ENCODE measurements at places on chromosomes 6 and 20.

- no peak for DNase-seq
Measured at GRCh38 chr6:22972771-22973170, 403.4 kb downstream of the HDGFL1 start.

DNA sequence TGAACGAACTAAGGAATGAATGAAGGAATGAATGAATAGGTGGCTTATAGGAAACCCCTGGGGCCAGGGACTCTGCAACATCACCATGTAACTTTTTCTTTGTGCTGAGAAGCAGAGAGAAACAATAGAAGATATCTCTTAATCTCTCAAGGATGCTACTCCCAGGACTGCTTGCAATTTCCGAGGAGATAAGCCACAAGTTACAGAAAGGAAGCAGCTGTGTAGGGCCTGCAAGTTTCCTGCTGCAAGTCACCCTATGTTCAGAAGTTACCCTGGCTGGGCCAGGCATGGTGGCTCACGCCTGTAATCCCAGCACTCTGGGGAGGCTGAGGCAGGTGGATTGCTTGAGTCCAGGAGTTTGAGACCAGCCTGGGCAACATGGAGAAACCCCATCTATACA lies 7.3 kb upstream of the MAVS start:
- no peak for DNase-seq

GRCh38 chr6:48169635-48170034 lies 58.6 kb upstream of the PTCHD4 start:
- DNase-seq: no peak

GRCh38 chr20:53712212-53712977 lies 118.8 kb upstream of the ZNF217 start:
- DNase-seq: no peak

DNA sequence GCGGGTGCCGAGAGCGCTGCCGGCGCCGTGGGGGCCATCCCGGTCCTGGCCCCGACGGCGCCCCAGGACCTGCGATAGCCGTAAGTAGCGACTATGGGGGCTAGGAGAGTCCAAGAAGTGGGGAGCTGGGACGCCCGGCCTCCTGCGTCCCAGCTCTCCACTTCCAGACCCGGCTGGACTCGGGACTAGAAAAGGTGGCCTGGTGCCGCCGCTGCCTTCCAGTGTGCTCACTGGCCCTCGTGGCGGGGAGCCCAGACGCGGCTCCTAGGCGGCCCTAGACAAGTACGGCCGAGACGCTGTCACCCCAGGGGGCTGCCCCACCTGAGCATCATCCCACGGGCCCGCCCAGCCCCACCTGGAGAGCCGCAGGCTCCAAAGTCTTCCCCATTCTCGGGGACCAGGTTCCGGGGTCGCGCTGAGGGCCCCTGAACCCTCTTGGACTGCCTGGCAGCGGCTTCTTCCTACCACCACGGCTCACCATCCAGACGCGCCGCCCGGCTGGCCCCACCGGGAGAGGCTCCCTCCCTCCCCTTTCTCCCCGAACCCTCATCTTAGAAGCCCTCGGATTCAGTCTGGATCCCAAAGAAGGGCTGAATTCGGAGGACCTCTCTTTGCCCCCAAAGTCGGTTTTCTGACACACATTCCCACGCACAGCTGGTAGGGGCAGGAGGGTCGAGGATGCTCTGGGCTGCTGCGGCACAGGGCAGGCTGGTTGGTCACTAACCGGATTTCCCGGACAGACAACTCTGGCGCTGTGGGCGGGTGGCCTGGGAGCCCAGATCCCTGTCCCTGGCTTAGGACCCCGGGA lies 870 bp upstream of the MDFI start:
- no peak for DNase-seq

- DNase-seq: peak; percentile 44
Measured at GRCh38 chr6:43575105-43575771, 600 bp downstream of the XPO5 start.

GRCh38 chr6:11769811-11770545 lies 8.6 kb downstream of the ADTRP start:
- DNase-seq: no peak

DNA sequence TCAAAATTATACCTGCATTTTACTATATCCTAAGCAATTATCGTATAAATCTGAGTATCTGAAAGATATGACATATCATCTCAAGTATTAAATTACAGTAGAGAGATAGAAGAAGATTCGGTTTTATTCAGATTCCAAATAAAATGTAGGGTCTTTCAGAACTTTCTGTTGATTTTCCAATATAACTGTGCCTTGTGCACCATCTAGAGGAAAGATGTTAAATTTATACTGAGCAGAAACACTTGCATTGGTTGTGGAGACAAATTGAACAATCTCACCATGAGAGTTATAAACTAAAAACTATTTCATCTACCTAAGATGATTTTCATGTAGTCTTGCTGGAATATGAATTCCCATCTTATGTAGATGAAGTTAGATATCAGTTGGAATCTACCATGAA lies 26.8 kb upstream of the HSF2 start:
- no peak for DNase-seq

DNA sequence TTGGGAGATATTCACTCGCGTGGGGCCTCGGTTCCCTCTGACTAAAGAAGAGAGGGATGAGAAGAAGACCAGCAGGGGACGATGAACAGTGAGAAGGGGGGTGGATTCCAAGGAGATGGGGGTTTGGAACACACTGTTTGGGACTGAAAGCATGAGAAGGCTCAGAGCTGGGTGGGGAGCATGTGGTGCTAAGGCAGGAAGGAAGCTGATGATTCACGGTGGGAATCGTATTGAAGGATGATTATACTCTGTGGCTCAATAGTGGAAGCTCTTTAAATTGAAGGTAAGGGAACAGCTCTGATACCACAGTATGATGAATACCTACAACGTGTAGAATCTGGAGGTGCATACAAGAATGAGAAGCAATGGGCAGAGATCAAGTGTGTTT lies 117.5 kb upstream of the KCNK16 start:
- DNase-seq: no peak

DNA sequence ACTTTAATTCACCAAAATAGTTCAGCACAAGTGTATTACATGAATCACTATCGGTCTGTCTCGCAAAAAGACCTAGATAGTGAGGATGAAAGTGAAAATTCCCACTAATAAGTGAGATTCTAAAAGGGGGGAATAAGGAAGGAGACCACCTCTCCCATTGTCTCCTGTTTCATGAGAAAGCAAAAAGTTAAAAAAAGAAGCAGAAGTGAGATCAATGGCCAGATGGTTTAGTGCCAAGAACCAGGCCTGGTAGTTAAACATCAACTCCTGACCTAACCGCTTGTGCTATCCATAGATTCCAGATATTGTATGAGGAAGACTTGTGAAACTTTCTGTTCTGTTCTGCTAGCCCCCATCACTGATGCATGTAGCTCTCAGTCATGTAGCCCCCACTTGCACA lies 293.0 kb downstream of the RNGTT start:
- no peak for DNase-seq

- DNase-seq: no peak
Measured at GRCh38 chr20:11529047-11529446, 388.6 kb upstream of the BTBD3 start.

DNA sequence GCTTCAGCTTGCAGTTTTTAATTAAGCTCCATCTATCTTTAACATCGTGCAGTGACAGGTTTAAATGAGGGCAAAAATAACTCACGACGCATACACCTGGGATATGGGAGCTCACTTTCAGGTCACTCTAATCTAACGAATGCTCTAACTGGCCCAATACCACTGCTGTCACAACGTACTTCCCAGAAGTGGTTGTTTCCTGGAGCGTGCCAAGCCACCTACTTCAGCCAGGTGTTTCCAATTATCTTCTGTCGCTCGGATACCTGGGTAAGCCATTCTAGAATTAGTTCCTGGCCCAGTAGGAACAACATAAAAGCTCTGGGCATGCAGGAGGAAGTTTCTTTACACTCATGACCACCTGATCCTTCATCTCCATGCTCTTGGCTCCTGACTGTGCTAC lies 147.4 kb downstream of the FOXC1 start:
- no peak for DNase-seq

GRCh38 chr20:20609522-20609921 lies 102.9 kb downstream of the RALGAPA2 start:
- DNase-seq: no peak

GRCh38 chr6:32271429-32271828 lies 47.6 kb upstream of the NOTCH4 start:
- no peak for DNase-seq

GRCh38 chr6:104418125-104418524 lies 441.6 kb downstream of the HACE1 start:
- peak; percentile 1 for DNase-seq

GRCh38 chr20:57675773-57676172 lies 34.0 kb downstream of the PMEPA1 start:
- DNase-seq: no peak

- peak; percentile 60 for DNase-seq
Measured at GRCh38 chr6:128124713-128125112, 223.9 kb upstream of the THEMIS start.

DNA sequence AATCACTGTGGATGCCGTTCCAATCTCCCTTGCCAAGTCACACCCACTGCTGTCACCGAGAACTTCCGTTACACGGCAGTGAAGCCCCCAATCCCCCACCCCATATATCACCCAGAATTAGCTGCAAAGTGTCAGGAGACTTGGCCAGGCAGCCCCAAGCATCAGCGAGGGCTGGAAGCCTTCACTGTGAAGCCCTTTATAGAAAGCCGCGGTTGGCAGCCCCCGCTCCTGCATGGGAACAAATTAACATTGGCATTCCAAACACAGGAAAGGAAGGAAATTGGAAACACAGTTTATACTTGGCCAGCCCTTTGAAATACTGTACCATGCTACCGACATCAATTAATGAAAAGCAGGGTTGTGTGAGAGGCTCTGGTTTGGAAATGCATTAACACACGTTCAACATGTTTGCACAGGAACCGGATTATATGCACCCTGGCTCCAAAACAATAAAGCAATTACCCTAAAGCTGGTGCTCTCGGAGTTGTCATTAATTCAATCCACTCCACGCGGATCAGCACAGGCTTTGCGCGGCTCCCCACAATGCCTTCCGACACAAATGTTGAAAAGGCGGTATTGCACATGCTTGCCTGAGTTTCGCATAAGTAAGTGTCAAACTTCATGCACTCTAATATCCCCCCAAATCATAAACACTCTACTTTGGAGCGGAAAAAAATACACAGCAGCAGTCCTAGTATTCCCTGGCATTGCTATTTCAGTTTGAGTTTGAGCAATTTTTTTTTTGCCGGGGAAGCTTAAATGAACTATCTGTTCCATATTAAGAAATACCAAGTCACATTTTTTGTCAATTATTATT lies 7.1 kb downstream of the BMP7 start:
- no peak for DNase-seq

DNA sequence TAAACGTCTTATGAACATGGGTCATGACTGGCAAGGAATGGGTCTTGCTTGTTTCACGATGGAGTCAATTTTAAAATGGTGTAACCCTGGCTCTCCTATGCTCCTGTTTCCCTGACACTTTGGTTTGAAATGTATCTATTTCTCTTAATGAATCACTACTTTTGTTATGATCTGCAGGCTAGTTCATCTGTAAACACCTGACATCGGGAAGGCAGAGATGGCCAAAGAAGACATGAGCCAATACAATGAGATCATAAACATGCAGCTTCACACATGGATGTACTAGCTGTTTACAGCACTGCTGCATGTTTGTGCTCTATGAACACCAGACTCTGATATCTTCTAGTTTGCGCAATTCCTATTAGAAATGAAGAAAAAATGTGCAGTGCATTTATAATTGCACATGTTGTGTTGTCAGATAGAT lies 11.0 kb upstream of the RAD21L1 start:
- no peak for DNase-seq

- no peak for DNase-seq
Measured at GRCh38 chr6:77337392-77337791, 125.9 kb downstream of the HTR1B start.

GRCh38 chr6:159044899-159045727 lies at the start of gene TAGAP:
Gene TAGAP, minus strand, starts transcription at chr6:159044991. Its CDS starts 845 bp downstream, at chr6:159044146.
- peak; percentile 38 for DNase-seq

- no peak for DNase-seq
Measured at GRCh38 chr6:108807928-108808327, 40.3 kb upstream of the ARMC2 start.

GRCh38 chr20:9088556-9088955 lies 19.7 kb downstream of the PLCB4 start:
- no peak for DNase-seq

- DNase-seq: peak; percentile 76
Measured at GRCh38 chr6:26187981-26188635, 100.9 kb downstream of the HFE start.

DNA sequence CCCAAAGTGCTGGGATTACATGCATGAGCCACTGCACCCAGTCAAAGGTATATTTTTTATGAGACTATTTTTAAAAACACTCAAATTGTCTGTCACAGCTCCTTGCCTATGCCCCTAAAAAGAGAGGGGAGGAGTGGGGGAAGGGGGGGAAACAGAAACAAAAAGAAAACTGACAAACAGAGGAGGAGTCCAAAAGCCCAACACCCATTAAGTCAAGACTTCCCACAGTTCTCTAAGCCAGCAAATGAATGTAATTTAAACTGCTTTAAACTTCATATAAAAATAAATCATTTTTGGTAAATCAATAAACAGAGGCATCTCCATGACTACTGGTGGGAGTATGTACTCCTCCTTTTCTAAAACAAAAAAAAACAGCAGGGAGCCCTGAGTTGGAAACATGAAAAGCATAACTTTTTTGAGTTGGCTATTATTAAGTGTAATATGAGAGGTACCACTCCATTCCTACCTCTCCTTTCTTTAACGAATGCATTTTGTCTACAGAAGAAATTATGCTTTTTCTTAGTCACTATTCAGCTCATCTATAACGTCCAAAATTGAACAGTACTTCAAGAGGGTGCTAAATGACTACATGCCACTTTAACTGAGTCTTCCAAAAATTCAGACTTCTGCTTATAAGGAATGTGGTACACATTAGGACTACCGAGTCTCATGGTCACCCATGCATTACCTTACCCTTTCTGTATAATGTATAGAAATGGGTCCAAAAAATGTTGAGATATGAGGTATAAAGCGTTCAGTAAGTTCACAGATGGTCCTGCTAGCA lies 119.0 kb upstream of the PRSS16 start:
- no peak for DNase-seq

GRCh38 chr20:63442100-63442493 lies 30.4 kb downstream of the KCNQ2 start:
- peak; percentile 26 for DNase-seq

- peak; percentile 95 for DNase-seq
Measured at GRCh38 chr6:32255199-32256153, 31.6 kb upstream of the NOTCH4 start.

GRCh38 chr6:26485112-26485780 lies 14.9 kb upstream of the BTN1A1 start:
- no peak for DNase-seq

DNA sequence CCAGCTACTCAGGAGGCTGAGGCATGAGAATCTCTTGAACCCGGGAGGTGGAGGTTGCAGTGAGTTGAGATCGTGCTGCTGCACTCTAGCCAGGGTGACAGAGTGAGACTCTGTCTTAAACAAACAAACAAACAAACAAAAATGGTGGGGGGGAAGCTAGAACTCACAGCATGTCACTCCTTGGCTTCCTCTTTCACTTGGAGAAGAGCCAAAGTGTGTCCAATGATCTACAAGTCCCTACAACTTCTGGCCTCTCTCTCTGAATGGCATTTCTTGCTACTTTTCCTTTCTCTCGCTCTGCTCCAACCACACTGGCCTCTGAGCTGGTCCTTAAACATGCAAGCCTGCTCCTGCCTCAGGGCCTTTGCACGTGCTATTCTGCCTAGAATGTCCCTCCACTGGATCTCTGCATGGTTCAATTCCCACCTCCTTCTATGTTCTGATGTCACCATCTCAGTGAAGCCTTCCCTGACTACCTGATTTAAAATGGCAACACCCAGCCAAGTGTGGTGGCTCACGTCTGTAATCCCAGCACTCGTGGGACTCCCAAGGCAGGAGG lies 8.1 kb downstream of the TLDC2 start:
- DNase-seq: no peak

- no peak for DNase-seq
Measured at GRCh38 chr6:168196881-168197635, 118.0 kb upstream of the FRMD1 start.
